ENCODE measurements at places on chromosomes 7 and 10. TPM values are rescaled to one million over a fixed set of nuclear protein-coding genes. Genes with fewer than 3 reads are reported as not detected.
A peak's percentile ranks its signal among the peaks of the same experiment; 100 is the strongest.

DNA sequence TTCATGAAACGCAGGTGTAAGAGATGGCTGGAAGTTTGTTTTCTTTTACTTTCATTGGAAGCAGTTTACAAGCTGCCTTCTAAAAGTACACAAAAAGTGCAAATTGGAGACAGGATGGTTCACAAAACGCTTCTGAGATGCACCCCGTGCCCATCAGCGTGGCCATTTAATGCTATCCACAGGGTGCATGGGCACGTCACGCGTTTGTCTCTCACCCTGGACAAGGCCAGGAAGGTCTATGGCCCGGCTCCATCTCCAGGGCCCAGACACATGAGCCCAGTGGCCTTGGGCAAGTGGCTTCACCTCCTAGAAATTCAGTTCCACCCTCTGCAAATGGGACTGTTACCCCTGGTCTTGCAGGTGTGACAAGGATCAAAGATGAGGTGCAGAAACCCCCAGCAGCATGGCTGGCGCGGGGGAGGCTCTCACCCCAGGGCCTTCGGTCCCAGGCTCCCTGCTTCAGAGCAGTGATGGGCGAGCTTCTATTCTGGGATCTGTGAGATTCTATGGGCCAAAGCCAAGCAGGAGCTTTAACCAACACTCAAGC lies 60.8 kb upstream of the EBF3 start:
- no peak for DNase-seq

DNA sequence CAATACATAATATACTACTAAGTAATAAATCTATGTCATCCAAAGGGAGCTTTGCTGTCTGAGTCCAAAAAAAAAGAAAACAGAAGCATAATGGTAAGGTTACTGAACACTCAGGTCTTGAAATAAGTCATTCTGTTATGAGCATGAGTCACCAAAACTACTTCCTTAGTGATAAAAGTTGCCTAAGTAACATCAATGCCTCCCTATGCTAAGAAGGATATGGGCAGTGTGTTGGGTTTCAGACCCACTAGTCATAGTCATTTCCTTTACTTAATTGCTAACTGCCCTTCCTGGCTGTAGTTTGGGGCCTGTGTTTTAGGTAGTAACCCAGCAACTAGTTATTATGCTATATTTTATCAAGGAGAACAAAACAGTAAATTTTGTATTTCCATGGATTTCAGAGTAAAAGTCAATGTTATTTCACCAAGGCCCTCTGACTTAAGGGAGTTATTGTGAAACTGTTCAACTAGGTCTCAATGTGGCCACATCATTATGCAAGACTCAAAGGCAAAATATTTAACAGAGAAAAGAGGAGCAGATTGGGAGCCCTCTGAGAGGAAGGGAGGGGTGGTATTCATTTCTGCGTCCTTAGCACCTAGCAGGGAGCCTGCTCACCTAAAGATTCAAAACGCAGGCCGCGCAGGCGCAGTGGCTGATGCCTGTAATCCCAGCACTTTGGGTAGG lies 11.7 kb upstream of the VIM start:
- DNase-seq, result peak; percentile 96

DNA sequence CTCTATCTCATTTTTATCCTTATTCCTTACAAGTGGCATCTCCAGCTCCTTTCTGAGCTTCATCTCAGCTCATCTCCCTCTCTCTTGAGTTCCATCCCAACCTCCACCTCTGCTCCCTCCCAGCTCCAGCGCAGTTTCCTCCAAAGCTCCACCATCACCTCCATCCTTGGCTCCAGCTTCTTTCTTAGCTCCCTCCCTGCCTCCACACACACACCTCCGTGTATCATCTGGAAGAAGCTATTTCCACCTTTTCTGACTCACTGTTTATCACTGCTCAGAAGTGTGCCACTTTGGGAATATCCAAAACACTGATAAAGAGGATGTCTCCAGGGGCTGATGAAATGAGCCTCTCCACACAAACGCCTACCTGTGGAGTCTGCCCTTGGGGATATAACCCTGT lies 481.4 kb downstream of the PTPRN2 start:
- no peak for DNase-seq

DNA sequence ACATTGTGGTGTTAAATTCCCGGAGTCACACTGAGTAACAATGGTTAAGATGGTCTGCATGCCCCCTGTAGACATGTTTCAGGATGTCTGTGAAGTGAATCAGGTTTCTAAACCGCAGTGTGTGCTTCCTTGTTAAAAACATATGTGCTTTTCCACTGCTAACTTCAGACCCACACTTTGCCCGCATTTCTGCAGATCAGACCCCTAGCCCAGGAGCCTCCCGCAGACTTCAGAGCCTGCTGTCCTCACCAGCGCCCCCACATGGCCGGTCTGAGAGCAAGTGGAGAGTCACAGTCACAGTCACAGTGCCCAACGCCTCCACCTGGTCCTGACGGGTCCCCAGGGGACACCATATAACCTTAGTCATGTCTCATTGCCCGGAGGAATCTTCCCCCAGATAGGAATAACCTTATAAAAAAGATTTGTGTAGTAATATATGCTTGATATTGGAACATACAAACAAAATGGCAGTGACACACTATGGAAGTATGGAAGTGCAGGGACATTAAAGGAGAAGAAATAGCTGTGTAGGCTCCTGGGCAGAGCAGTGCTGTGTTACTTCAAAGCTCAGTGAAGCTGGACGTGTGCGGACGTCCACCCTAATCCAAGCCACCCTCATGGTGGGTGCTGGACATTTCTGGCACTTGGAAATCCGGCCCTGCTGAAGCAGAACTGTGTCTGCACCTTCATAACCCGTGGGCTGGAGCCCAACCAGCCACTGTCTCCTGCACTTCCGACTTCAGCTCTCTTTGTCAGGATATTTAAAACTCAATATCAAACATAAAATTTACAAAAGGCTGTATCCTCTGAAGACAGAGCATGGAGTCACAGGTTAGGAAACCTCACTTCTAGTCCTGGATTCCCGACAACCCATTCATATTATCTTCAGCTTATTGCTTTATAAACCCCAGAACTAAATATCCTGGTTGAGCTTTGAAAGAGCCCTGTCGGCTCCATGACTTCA lies 29.0 kb downstream of the GSTO2 start:
- DNase-seq, result peak; percentile 51

DNA sequence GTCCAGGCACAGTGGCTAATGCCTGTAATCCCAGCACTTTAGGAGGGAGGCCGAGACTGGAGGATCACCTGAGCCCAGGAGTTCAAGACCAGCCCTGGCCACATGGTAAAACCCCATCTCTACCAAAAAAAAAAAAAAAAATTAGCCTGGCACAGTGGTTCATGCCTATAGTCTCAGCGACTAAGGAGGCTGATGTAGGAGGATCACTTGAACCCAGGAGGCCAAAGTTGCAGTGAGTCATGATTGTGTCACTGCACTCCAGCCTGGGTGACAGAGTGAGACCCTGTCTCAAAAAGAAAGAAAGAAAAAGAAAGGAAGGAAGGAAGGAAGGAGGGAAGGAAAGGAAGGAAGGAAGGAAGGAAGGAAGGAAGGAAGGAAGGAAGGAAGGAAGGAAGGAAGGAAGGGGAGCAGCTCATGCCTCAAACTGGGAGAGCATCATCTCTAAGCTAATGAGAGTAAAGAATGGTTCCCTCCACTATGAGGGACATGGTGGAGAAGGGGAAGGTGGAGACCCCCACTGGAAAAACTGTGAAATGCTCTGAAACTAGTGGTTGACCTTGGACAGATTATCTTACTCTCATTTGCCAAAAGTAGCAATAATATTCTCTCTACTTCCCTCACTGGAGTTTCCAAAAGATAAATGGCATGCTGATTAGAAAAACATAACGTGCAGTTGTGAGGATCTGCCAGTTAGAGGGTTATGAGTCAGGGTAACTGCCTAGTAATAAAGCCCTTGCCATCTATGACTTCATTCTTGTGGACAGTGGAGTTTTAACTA lies 16.8 kb downstream of the GIMAP5 start:
- no peak for DNase-seq

DNA sequence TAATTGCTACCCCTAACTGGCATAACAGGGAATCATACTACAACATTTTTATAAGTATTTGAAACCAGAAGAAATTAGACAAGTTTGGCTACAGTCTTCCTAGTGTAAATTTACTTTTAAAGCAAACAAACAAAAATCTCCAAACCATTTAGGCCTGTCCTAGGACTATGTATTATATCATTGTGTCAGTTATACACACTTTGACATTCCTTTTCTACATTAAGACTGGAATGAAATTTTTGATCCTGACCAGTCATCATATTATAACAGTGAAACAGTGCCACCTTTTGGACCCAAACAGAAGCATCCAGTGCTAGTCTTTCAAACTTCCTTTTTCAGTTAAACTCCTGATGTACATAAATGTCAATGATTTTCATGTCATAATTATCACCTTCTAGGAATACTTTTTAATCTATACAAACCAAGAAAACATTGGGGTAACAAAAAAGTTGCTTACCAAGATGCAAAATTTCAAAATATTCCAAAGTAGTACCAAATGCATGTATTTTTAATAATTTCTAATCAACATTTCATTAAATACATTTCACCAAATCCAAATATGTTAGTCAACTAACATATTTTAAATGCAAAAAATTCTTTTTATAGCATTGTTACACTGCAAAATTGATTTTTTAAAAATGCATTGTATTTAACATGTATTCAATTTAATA lies 75.7 kb downstream of the IMMP2L start:
- peak; percentile 53 for DNase-seq

DNA sequence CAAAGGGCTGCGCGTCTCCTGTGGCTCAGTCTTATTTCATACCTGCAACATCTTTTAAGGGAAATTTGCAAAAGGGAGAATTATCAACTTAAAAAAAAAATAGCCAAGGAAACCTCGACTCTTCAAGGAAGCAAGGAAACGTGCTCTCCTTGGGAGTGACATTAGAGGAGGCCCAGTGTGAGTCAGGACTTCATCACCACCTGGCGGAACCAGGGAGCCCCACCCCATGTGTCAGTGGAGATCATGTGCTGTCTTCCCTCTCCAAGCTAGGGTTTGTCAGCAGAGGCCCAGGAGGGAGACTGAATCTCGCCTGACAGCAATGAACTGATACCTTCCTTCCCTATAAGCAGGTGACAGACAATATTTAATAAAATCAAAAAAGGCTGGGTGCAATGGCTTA lies 28.9 kb downstream of the POR start:
- DNase-seq, result no peak

DNA sequence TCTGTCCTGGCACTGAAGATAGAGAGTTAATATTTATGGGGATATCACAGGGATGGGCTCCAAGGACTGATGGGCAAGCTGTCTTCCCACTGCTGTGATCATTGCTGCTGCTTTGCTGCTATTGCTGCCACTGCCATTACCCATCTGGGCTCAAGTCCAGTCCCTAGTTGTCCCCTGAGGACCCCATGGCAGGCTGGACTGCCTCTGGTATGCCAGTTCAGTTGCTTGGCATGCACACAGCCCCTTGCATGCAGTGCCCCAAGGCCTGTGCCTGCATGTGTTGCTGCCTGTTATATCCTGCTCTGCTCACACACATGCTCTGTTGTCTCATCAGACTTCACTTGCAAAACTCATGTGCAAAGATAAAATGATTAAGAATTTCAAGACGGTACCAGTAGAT lies 109.5 kb downstream of the ADRA2A start:
- DNase-seq, result no peak

- DNase-seq, result no peak
Measured at GRCh38 chr7:93316730-93317129, 84.6 kb downstream of the VPS50 start.

GRCh38 chr10:30420266-30420665 lies 13.7 kb upstream of the MAP3K8 start:
- DNase-seq, result no peak

DNA sequence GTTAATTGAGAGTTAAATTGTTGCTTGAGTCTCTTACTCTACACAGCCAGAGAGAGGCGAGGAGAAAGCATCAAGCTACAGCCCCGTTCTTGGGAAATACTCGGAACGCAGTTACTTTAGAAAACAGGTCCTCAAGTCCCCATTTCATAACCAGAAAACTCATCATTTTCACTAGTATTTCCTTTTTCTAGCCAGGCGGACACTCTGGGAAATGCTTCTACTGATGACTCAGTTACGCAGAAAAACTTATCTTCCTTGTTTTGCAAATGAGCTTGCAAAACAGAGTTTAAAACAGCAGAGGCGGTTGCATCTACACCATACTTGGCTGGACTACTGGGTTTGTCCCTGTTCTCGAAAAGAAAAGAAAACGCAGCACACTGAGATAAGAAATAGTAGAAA lies 111.4 kb upstream of the FGFR2 start:
- DNase-seq, result peak; percentile 72

DNA sequence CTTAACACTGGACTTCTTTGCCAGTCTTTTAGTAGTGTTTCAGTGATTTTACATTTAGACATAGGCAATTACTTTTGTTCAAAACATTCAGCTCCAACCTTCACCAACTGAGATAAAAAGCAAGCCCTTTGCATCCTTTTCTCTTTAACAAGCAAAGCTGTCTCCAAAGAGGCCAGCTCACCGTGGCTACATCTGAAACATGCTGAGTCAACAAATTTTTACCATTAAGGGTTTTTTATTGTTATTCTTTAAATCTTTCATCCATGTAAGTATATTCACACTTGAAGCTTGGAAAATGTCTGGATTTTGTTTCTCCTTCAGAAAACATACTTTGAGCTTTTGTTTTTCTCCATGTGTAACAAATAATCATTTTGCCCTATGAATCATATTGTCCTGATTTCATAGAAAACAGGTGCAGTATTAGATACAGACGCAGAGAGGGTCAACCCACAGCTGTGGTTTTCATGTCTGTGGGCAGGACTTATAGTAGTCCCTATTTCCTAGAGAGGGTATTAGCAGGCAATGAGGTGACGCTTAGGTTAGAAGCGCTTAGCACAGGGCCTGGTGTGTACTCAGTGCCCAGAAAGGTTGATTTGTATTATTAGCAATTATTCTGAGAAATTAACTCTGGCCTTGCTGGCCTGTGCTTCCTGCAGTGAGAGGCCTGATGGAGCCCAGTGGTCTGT lies 99.5 kb downstream of the MKI67 start:
- no peak for DNase-seq

DNA sequence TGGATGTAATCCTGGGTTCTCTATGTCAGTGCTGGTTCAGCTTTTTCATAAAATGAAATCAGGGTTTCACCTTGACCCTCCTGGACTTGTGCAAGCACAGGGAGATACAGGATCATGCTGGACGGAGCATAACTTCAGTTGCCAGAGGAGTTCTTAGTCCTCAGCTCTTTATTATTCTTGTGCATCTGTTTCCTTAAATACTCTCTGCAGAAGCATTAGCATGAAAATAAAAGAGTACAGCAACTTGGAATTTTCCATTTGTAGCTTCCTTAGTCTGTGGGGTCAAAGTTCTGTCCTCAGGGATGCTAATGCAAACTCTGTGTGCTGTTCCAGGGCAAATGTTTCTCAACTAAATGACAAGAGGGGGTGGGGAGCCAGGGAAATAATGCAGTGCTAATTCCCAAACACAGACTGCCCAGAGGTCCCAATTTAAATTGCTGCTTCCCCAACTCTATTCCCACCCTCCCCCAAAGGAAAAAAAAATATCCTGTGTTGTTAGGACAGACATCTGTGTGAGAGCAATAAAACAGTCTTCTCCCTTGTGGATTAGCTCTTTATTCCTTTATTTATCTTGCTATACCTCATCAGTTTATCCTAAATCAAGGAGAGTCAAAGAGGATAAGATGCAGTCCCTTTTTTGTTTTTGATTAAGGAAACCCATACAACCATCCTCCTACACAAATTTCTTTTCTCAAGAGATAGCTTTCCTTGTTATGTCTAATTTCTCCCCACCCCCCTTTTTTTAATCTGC lies 905.0 kb downstream of the LRMDA start:
- peak; percentile 96 for DNase-seq

TEX47 gene
- total RNA-seq, result not detected

HTR5A gene
- not detected for total RNA-seq

LGI1 gene
- total RNA-seq, result not detected

PALD1 gene
- total RNA-seq, result 0.32 TPM
